ENCODE measurements at places on chromosomes 13 and 19. TPM values are rescaled to one million over a fixed set of nuclear protein-coding genes. Genes with fewer than 3 reads are reported as not detected.

KLK4 gene
- not detected for total RNA-seq

ICAM5 gene
- total RNA-seq, result 0.29 TPM

DCLK1 gene
- 9.7 TPM for total RNA-seq

LILRA5 gene
- 9.7 TPM for total RNA-seq

STAP2 gene
- 9.4 TPM for total RNA-seq

SPACA7 gene
- total RNA-seq, result not detected

CEACAM20 gene
- total RNA-seq, result 0.40 TPM

SLC15A1 gene
- total RNA-seq, result 2.1 TPM

ADAMTSL5 gene
- 3.5 TPM for total RNA-seq

CABP5 gene
- not detected for total RNA-seq

IGFL2 gene
- total RNA-seq, result not detected

OR7D4 gene
- not detected for total RNA-seq

ICAM3 gene
- 3.0 TPM for total RNA-seq

ACP5 gene
- total RNA-seq, result 7.7 TPM

VAV1 gene
- 5.1 TPM for total RNA-seq

IGFL3 gene
- total RNA-seq, result not detected

Data from uterus (tissue), 4 donors.